ENCODE measurements at places on chromosomes 13 and 19. TPM values are rescaled to one million over a fixed set of nuclear protein-coding genes. Genes with fewer than 3 reads are reported as not detected.

The ZNF616 gene
- total RNA-seq = 8.7 TPM

The OLFM2 gene
- 0.56 TPM for total RNA-seq

The NBEA gene
- total RNA-seq = 0.19 TPM

The SLC46A3 gene
- 3.3 TPM for total RNA-seq

The HRC gene
- not detected for total RNA-seq

The THSD1 gene
- total RNA-seq = 0.11 TPM

The COX7A1 gene
- total RNA-seq = not detected

The FFAR3 gene
- 0.30 TPM for total RNA-seq

The CLEC17A gene
- total RNA-seq = 0.95 TPM

The ARRDC5 gene
- not detected for total RNA-seq

The TMEM38A gene
- 0.45 TPM for total RNA-seq

The LRP3 gene
- 0.71 TPM for total RNA-seq

The CFD gene
- total RNA-seq = 0.49 TPM

The S1PR2 gene
- total RNA-seq = 15.0 TPM

The CGB3 gene
- total RNA-seq = not detected

The PLD3 gene
- total RNA-seq = 28.6 TPM

The ATP1A3 gene
- 4.9 TPM for total RNA-seq

The EFNA2 gene
- not detected for total RNA-seq

The XAB2 gene
- total RNA-seq = 76.1 TPM

The SIGLEC14 gene
- not detected for total RNA-seq

The EMC10 gene
- total RNA-seq = 117 TPM

The SIAH3 gene
- total RNA-seq = 0.03 TPM

The PINLYP gene
- 2.5 TPM for total RNA-seq

The KIRREL2 gene
- total RNA-seq = 0.24 TPM

The ZNF555 gene
- 1.3 TPM for total RNA-seq

The OR4F17 gene
- total RNA-seq = not detected

The PTPRS gene
- 0.92 TPM for total RNA-seq

The ALKBH7 gene
- total RNA-seq = 37.7 TPM

The DNAJC3 gene
- total RNA-seq = 30.2 TPM

The TDRD12 gene
- 0.05 TPM for total RNA-seq

The IFNL1 gene
- total RNA-seq = not detected

The EDNRB gene
- total RNA-seq = not detected

The PDE4C gene
- not detected for total RNA-seq

The LGALS7B gene
- total RNA-seq = not detected

The C1QTNF9 gene
- total RNA-seq = not detected

The ZNF284 gene
- total RNA-seq = 1.5 TPM

The MRI1 gene
- 27.1 TPM for total RNA-seq

The KBTBD6 gene
- 5.5 TPM for total RNA-seq

Data from activated T-cell treated with anti-CD3 and anti-CD28 coated beads, Interleukin-2, amount 50 U/mL, for 4 hours (primary cell).